ENCODE measurements at places on chromosomes 11 and 22. TPM values are rescaled to one million over a fixed set of nuclear protein-coding genes. Genes with fewer than 3 reads are reported as not detected.

- no peaks in the 10 kb centered on the region for H3K4me1 ChIP-seq
- no peak for DNase-seq
- H3K27ac ChIP-seq: no peak overlapping the region
- H3K27me3 ChIP-seq: no peaks in the 10 kb centered on the region
Observed at GRCh38 chr11:92793189-92793588, 176.3 kb upstream of the MTNR1B start.

- no peak for DNase-seq
- no peaks in the 10 kb centered on the region for H3K4me1 ChIP-seq
- no peak overlapping the region for H3K27ac ChIP-seq
- no peak overlapping the region for H3K4me3 ChIP-seq
- H3K36me3 ChIP-seq: no peaks in the 10 kb centered on the region
- no peaks in the 10 kb centered on the region for H3K27me3 ChIP-seq
Observed at GRCh38 chr11:134488913-134489312, 76.9 kb upstream of the B3GAT1 start.

NCR3LG1 gene
- total RNA-seq: 9.3 TPM

C1QTNF6 gene
- total RNA-seq: 9.3 TPM

SLC37A2 gene
- 5.1 TPM for total RNA-seq

- no peaks in the 10 kb centered on the region for H3K27me3 ChIP-seq
- no peaks in the 10 kb centered on the region for H3K36me3 ChIP-seq
- H3K4me3 ChIP-seq: no peak overlapping the region
Observed at GRCh38 chr11:62981743-62982142, 3.0 kb downstream of the SLC22A6 start.

PANX3 gene
- total RNA-seq: not detected

DNA sequence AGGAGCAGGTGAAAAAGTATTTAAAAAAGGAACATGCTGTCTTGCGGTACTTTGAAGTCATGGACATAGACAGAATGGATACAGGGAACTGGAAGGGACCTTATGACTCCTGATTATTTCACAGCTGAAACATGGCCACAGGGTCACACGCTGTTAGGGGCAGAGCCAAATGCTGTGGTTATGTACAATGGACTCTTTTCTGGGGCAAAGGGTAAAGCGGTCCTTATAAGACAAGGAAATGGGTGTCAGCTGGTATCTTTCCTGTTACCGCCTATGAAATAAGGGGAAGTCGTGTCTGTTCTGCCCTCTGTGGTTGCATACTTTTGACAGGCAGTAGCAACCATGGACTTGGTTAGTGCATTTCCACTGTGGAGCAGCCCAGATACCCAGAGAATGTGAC, 12.8 kb upstream of the ST14 start:
- no peaks in the 10 kb centered on the region for H3K36me3 ChIP-seq
- H3K4me1 ChIP-seq: peaks cover 32% of the 10 kb centered on the region
- no peak overlapping the region for H3K4me3 ChIP-seq
- DNase-seq: peak; percentile 64
- H3K27ac ChIP-seq: peak overlapping the region; percentile 77

DNA sequence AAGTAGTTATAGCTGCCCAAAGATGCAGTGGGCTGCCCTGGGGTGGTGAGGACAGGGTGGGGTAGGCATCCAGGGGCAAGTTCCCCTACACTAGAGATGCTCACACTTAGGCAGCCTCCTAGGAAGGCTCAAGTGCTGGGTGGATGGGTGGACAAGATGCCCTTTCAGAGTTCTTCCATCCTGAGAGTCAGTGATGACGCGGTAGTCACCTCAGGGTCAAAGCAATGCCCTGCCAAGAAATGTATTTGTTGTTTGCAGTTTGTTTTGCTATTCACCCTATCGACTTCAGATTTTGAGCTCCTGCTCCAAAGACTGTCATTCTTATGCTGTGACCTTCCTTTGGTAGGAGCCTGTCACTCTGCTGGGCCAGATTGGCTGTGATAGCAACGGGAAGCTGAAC, 18.9 kb downstream of the POLA2 start:
- no peak overlapping the region for H3K4me3 ChIP-seq
- no peaks in the 10 kb centered on the region for H3K36me3 ChIP-seq
- no peaks in the 10 kb centered on the region for H3K27me3 ChIP-seq

UPK3A gene
- total RNA-seq: 0.32 TPM

GRCh38 chr11:74681686-74682651, 49.3 kb downstream of the CHRDL2 start:
- no peak overlapping the region for H3K27ac ChIP-seq
- DNase-seq: no peak
- H3K27me3 ChIP-seq: peaks cover 10% of the 10 kb centered on the region
- H3K4me1 ChIP-seq: peaks cover 3% of the 10 kb centered on the region
- no peak overlapping the region for H3K4me3 ChIP-seq
- H3K36me3 ChIP-seq: no peaks in the 10 kb centered on the region

GRCh38 chr22:39994566-39995392, at the start of gene FAM83F:
Gene FAM83F (plus strand): TSS chr22:39994954. CDS start chr22:39995043, 89 bp downstream.
- peaks cover 17% of the 10 kb centered on the region for H3K27me3 ChIP-seq
- peak within 1 kb of the TSS; percentile 63 for H3K4me3 ChIP-seq
- DNase-seq: peak; percentile 68
- peak within 1 kb of the TSS; percentile 78 for H3K27ac ChIP-seq
- peaks cover 13% of the 10 kb centered on the region for H3K4me1 ChIP-seq

DNA sequence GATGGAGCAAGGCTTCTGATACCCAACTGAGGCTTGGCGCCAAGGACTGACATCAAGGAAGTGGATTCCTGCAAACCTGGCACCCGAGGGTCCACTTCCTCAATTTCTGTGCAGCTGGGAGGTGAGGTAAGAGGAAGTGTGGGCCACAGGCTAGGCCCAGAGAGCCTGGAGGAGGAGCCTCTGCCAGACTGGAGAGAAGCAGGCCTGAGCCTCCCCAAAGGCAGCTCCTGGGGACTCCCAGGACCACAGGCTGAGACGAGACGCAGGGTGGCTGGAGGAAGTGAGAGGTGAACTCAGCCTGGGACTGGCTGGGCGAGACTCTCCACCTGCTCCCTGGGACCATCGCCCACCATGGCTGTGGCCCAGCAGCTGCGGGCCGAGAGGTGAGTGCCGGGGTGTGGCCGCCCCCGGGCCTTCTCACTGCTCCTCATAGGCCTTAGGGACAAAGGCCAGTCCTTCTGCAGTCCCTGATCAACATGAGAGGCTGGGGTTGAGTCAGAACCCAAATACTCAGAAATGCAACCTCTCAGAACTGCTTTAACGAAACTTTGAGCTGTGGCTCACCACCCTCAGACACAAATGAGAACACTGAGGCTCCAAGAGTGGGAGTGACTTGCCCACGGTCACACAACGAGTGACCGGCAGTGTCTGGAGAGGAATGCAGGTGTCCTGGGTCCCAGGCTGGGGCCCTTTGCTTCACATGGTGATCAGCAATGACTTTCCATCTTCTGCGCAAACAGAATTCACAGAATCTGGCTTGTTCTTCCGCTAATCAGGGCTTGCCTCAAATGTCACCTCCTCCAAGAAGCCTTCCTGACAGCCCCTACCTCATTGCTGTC, at the start of gene NCF4:
NCF4 (plus strand) TSS at position 186 of the 839 bp plus-strand sequence; CDS start at position 352, 166 bp downstream.
- no peaks in the 10 kb centered on the region for H3K27me3 ChIP-seq
- no peaks in the 10 kb centered on the region for H3K36me3 ChIP-seq
- peak; percentile 63 for DNase-seq
- H3K4me1 ChIP-seq: no peaks in the 10 kb centered on the region
- peak within 1 kb of the TSS; percentile 19 for H3K4me3 ChIP-seq

DNA sequence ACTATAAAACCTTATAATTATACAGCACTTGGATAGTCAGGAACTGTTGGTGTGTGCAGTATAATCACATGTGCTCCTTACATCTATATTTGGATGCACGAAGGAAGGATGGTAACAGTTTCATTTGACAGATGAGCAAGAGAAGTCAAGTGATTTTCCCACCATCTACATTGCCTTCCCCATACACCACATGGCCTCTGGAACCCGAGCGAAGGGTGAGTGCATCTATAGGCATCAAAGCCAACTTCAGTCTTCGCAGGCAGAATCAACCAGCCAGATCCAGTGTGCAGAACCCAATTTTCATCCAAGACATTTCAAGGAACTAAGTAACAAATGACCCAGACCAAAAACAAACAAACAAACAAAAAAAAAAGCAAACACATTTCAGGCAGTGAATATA, 85.1 kb upstream of the BLID start:
- no peaks in the 10 kb centered on the region for H3K36me3 ChIP-seq
- no peak for DNase-seq
- H3K27me3 ChIP-seq: no peaks in the 10 kb centered on the region
- H3K4me1 ChIP-seq: peaks cover 7% of the 10 kb centered on the region
- no peak overlapping the region for H3K4me3 ChIP-seq
- H3K27ac ChIP-seq: no peak overlapping the region

- no peak overlapping the region for H3K4me3 ChIP-seq
- H3K4me1 ChIP-seq: no peaks in the 10 kb centered on the region
- no peaks in the 10 kb centered on the region for H3K36me3 ChIP-seq
- peak overlapping the region; percentile 17 for H3K27ac ChIP-seq
Observed at GRCh38 chr11:74636630-74637184, 44.3 kb downstream of the POLD3 start.

APOBEC3H gene
- total RNA-seq: 0.45 TPM

GRCh38 chr11:23875176-23875850, 621.5 kb upstream of the LUZP2 start:
- H3K36me3 ChIP-seq: no peaks in the 10 kb centered on the region
- no peak for DNase-seq
- no peaks in the 10 kb centered on the region for H3K4me1 ChIP-seq
- H3K4me3 ChIP-seq: no peak overlapping the region
- no peak overlapping the region for H3K27ac ChIP-seq
- no peaks in the 10 kb centered on the region for H3K27me3 ChIP-seq

All from colonic mucosa (tissue), 4 donors.